ENCODE measurements at places on chromosomes 5 and 9.
A peak's percentile ranks its signal among the peaks of the same experiment; 100 is the strongest.

GRCh38 chr5:97494465-97494864 is 311.4 kb upstream of the RIOK2 start:
- no peak for DNase-seq

- DNase-seq = no peak
Measured at GRCh38 chr5:103785569-103785968, 223.0 kb upstream of the NUDT12 start.

DNA sequence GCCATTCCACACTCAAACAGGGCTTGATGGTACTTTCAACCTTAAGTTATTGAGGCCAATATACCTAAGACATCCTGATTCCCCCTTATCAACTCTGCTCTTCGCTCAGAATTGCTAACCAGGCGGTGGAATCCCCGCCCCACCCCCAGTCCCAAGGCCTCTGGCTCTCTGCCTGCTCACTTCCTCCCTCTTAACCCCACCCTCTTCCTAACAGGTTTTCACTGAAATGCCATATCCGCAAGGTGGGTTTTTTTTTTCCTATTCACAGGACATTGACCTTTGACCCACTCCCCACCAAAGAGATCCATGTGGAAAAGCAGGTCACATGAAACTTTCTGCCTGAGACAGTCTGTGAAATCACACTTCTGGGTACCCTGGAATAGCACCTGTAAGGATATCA is 66.6 kb upstream of the IFNK start:
- no peak for DNase-seq

- DNase-seq = no peak
Measured at GRCh38 chr5:79349047-79349446, 113.1 kb downstream of the JMY start.

GRCh38 chr5:140146523-140146842 is 20.7 kb downstream of the IGIP start:
- no peak for DNase-seq

GRCh38 chr5:103450333-103451061 is 112.1 kb downstream of the NUDT12 start:
- no peak for DNase-seq

DNA sequence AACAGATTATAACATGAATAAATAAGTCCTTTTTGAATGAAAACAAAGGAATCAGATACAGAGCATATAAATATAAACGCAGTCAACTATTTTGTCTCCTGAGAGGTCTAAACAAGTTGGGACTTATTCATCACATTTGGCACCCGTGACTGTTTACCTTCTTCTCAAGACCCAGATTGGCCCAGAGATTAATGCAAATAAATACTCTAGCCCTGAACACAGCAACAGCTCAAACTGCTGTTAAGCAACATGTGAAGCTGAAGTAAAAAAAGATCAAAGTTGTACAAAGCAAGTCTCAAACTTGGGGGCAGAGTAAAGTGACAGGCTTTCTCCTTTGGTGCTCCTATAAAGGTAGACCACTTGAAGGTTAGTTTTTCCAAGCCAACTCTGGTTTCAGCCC is 95.0 kb upstream of the NR5A1 start:
- DNase-seq = no peak

- DNase-seq = no peak
Measured at GRCh38 chr9:125475385-125475784, 213.8 kb downstream of the GAPVD1 start.

- no peak for DNase-seq
Measured at GRCh38 chr9:90121762-90122161, 517.0 kb downstream of the GADD45G start.

- no peak for DNase-seq
Measured at GRCh38 chr5:166004006-166004405, 2287.4 kb upstream of the WWC1 start.

DNA sequence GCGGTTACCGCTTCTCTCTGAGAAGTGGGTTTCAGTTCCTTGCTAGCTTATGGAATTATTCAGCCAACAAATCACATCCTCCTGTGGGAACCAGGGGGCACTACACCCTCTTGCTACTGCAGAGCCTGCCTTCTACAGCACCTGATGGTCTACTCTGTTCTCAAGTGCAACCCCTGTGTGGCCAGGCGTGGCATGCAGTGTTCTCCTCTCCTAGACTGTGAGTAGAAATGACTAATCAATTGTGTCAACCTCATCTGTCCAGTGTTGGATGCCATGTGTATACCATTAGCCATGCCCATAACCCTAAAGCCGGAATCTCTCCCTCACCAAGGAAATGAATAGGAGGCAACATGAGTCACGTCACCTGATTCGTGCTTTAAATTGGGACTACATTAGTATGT is 117.2 kb upstream of the LIFR start:
- DNase-seq = no peak

GRCh38 chr9:130319300-130319699 is 53.7 kb downstream of the HMCN2 start:
- no peak for DNase-seq

- no peak for DNase-seq
Measured at GRCh38 chr9:21357479-21358460, 7.1 kb upstream of the IFNA6 start.

- DNase-seq = no peak
Measured at GRCh38 chr9:105401651-105402050, 46.2 kb upstream of the FSD1L start.

- no peak for DNase-seq
Measured at GRCh38 chr9:132651259-132651658, 18.5 kb downstream of the DDX31 start.

DNA sequence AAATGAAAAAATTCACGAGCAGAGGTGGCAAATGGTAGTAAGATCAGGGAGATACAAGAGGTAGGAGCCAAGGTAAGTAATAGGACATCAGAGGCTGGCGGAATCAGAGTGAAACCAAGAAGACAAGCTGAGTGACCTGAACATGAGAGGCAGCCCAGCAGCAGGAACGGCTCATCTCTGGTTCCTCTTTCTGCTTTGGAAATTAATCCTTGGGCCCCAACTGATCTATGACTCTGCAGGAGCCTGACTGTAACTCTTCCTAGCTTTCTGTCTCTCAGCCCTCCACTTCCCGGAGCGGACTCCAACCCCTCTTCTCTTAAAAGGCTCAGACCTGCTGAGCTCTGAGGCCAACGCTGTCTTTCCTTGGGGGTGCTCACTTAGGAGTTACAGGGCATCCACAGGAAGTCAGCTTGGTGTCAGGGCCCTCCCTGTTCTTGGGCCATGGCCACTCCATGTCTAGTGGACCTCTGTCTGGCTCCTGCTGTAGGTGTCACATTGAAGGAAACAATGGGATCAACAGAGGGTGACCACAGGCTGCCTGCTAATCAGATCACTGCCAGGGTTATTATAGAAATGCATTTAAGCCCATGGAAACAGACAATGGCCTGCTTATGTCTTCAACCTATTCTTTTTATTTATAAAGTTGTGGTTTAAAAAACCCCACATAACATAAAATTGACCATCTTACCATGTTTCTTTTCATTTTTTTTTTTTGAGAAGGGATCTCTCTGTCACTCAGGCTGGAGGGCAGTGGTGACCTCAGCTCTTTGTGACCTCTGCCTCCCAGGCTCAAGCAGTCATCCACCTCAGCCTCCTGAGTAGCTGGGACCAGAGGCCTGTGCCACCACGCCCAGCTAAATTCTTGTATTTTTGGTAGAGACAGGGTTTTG is 22.5 kb upstream of the SHB start:
- peak; percentile 71 for DNase-seq

DNA sequence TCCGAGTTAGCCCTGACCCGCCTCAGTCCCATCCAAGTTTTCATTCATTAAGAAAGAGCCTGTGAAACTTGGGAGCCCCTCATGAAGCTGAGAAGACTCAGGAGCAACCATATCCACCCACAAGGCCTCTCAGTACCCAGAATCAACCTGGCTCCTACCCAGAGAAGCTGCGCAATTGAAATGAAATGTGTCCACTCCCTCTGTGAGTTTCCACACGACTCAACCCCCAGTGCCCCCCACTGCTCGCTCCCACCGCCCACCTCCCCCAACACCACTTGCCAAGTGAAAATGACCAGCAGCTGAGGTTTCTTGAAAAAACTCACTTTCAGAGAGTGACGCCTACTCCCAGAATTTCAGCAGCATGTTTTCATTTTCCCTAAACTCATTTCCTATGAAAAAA is 104.6 kb downstream of the CDK5RAP2 start:
- no peak for DNase-seq

DNA sequence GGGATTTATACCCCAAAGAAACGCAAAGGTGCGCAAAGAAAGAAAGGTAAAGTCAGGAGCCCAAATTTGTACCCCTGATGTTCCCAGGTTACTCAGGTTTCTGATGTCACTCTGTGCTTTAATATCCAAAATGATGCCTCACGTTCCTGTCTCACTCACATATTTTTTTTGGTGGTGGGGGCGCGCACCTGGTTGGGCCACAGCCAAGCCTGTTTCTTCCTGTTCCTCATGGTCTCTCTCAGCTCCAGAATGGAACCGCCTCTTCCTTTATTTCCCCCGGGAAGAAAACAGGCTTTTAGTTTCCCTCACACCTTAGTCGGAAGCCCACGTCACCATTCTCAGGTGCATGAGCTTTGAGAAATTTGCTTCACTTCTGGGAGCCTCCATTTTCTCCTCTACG is 118.3 kb upstream of the BOD1 start:
- DNase-seq = no peak

GRCh38 chr9:110213413-110214044 is 5.6 kb upstream of the C9orf152 start:
- DNase-seq = no peak

DNA sequence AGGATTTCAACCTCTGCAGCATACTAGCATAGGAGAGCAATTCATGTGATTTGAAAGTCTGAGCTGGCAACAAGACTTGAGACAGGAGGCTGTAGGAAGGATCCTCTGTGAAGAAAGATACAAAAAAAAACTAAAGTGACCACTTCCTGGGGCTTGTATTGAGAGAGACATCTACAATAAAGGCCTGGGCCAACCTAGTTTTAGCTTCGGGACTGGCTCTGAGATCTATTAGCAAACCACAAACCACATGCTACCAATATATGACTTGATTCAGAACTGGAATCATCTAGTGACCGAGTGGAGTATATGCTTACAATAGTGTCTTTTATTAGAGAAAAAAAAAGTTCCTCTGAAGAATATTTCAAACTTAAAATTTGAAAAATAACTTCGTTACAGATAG is 1448.9 kb upstream of the CDH6 start:
- no peak for DNase-seq

GRCh38 chr9:95912773-95913172 is 37.3 kb downstream of the ERCC6L2 start:
- DNase-seq = no peak

DNA sequence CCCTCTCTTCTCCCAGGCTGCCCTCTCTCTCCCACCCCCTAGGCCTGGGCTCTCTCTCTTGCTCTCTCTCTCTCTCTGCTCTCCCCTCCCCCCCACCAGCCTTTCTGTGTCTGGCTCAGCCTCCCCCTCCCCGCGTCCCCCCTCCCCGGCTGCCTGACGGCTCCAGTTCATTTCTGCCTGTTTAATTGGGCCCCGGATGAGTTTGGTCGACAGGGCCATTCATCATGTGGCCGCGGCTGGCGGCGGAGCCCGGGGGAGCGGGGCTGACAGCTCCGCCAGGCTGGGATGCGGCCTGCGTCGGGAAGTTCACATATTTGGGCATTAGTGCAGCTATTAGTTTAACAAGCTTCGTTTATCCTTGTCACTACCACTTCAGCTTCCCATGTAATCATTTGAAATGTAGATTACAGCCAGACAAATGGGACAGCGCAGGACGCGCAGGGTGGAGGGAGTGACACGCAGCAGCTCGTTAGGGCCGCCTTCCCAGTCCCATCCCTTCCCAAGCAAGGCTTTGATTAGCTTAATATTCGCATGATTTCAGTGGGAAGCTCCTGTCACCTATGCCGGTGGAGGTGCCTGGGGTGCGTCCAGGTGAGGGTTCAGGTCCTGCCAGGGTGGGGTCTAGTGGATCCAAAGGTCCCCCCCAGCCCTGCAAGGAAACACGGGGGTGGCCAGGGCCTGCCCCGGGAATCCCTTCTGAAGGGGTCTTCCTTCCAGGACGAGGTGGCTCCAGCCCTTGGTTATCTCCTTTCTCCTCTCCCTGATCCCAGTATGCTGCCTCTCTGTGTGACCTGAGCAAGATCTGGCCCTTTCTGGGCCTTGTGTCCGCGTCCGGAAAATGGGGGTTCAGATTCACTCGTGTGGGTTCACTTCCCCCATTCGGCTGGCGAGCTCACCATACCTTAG is 214.8 kb downstream of the PAX5 start:
- peak; percentile 25 for DNase-seq

DNA sequence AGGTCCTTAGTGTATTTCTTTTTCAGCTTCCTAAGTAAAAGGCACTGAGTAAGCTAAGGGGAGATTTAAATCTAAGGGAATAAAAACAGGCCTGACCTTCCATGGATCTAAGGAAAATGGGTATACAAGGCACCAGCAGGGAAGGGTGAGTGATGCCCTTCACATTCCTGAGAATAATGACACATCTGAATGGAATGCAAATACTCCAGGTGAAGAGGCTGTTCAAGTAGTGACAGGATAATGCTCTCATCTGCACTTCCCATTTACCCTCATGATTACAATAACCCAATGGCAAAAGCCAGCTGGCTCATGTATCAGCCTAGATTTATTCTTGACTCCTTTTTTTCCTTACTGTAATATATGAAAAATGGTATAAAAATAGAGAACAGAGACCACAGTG is 216.2 kb upstream of the ACTBL2 start:
- no peak for DNase-seq

DNA sequence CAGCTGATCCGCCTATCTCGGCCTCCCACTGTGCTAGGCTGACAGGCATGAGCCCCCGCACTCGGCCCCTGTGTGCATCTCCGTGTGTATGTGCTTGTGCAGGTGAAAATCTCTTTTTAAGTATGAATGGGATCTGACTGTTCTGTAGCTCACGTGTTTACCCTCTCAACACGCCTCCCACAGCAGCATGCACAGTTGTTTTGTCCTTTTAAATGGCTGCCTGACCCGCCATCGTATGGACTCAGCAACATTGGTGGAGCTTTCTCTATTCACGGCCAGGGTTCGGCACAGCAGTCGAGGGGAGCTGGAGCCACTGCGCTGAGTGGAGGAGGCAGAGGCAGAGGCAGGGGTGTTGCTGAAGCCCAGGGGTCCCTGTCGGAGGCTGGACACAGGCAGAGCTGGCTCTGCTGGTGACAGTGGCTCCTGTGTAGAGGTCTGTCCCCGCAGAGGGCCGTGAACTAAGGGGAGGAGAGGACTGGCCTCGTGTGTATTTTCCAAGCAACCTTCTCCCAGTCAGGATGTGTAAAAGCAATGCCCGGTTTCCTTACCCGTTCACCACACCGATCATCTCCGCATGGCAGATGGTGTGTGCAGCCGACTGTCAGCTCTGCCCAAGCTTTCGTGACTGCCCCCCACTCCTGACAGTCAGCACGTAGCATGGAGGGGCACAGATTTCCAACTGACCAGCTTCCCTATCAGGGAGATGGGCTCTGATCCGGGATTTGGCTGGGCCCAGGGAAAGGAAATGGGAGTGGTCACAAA is 37.3 kb downstream of the MRPL36 start:
- DNase-seq = no peak

All from NCI-H146 (cell line).